ENCODE measurements at places on chromosomes 5 and 9.

DNA sequence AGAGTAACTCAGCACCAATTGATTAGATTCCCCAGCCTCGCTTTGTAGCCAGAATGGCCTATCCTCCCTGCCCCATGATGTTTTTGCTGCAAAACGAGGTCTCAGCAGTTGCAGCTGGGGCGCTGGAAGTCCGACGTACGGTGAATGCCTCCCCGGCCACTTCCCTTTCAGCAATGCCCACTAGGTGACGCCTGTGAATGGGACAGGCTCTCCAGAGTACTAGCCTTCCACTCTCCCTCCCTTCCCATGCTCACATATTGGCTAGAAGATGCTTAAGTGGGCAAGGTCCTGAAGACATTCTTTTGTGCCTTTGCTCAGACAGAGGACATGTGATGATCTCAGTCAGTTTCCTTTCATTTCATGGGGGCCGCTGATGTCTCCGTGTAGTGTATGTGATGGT, 50.8 kb downstream of the DMRT2 start:
- peak; percentile 19 for DNase-seq

DNA sequence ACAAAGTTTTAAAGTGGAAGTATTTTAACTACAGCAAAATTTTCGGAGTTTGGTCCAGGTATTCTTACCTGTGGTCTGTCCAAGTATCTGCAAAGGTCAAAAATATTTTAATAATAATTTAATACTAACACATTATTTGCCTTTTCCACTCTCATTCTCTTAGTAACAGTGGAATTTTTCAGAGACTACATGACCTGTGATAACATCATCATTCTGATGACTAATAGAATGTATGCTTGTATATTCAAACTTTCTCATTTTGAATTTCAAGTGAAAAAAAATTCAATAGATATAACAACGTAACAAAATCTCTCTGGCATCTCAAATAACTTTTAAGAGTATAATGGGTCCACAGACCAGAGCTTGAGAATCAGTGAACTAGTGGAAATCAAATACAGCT, 78.3 kb downstream of the FBXL17 start:
- no peak for DNase-seq

DNA sequence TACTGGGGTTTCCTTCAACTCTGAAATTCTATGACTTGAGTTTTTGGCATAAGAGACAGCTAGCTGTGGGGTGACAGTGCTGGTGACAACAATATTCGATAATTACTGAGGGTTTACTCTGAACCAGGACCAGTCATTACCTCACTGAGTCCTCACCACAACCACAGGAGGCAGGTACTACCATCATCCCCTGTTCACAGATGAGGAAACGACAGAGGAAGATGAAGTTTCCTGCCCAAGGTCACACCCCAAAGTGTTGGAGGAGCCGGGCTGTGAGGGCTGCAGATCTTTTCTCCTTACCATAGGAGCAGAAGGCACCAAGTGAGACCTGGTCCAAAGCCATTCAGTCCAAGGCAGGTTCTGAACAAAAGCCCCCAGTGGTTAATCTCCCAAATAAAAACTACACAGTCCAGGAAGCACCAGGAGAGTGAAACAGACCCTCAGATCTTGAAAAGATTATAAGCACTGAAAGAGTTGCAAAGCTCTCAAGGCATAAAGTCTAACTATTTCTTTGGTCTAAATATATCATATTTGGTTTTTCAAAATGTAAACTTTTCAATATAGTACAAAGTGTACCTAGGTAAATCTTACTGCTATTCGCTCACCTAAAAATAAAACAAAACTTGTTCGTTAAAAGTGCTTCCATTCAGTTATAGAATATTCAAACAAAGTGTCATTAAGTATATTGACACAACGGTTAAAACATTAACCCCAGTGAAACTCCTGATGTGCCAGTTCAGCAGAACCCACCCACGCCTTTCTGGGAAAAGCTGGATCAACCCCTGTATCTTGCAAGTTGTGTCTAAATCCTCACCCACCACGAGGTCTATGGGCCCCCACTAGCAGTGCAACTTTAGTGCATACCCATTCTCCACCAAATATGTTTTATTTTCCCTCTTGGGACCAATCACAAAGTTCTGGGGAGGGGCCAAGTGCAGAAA, 82.6 kb upstream of the EQTN start:
- no peak for DNase-seq

- no peak for DNase-seq
These were observed 626.4 kb upstream of the NUDT12 start for GRCh38 chr5:104189031-104189430.

DNA sequence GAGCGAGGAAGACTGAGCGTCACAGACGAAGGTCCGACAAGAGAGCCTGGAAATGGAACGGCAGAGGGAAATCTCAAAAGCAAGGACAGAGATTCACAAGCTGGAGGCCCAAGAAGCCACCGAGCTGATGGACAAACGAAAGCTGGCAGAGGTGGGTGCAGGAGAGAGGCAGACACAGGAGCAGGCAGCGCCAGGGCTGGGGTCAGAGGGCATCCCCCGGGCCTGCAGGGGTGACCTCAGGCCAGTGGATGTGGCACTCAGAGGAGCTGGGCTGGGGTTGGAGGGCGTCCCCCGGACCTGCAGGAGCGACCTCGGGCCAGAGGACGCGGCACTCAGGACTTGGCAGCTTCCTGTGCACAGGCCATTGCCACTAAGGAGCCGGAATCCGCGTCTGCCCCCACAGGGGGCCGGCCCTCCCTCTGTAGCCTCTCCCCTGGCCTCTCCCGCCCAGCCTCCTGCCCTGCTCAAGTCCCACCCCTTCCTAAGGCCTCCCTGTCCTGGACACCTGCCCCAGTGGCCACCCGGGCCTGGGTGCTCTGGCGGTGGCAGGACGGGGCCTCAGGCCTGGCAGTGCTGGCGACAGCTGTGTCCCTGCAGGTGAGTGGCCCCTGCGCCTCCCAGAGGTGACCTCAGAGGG, 40.4 kb downstream of the EXD3 start:
- no peak for DNase-seq

- peak; percentile 71 for DNase-seq
These were observed 278.6 kb downstream of the SPOCK1 start for GRCh38 chr5:137220523-137220927.

GRCh38 chr9:106069241-106069640, 374.9 kb downstream of the TMEM38B start:
- no peak for DNase-seq

- DNase-seq, result no peak
These were observed 90.6 kb upstream of the SLC25A48 start for GRCh38 chr5:135743705-135744411.

GRCh38 chr5:116574367-116575325, at the start of gene SEMA6A:
Gene SEMA6A (minus strand): TSS chr5:116574823. CDS start chr5:116504944, 69,879 bp downstream.
- peak; percentile 37 for DNase-seq

DNA sequence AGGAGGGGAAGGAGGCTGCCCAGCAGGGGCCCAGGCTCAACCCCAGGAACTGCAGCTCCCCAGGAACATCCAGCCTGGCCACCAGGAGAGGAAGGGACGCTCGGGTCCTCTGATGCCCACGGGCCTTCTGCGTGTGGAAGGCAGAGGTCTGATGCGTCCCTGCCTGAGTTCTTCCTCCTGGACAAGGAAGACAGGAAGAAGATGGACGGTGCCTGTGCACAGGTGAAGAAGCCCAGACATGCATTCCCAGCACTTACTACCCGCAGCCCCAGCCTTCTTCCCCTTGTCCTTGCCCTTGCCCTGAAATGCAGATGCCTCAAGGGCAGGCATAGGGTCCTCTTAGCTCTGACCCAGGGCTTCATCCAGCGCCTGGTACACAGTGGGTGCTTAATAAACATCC, 56.7 kb upstream of the IRX1 start:
- no peak for DNase-seq

- no peak for DNase-seq
These were observed 2.4 kb upstream of the FAM78A start for GRCh38 chr9:131278702-131279111.

DNA sequence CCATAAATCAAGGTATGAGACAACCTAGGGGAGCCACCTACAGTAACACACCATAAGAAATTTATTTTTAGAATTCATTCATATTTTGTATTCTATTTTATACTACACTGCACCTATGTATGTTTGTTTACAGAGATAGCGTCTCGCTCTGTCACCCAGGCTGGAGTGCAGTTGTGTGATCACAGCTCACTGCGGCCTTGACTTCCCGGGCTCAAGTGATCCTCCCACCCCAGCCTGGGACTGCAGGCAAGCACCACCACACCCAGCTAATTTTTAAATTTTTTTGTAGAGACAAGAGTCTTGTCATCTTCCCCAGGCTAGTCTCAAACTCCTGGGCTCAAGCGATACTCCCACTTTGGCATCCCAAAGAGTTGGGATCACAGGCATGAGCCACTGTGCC, 25.4 kb downstream of the MAPKAP1 start:
- DNase-seq, result no peak

- no peak for DNase-seq
These were observed 36.3 kb upstream of the LRRTM2 start for GRCh38 chr5:138911441-138911840.

DNA sequence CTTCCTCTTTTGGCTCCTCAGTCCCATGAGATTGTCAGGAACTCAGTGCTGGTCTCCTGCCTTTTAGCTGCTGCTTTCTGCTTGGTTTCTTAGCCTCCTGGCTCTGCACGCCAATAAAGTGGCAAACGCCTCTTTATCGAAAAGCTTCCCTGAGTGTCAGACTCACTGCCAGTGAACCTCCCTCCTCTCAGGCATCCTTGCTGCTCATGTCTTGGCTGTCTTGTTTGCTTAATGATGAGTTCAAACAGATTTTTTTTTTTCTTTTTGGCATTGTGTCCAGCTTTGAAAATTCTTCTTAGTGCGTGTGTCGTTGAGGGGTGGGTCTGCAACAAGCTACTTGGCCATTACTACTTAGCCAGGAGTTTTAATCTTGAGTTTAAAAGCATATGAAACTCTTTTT, 14.9 kb downstream of the RASGRF2 start:
- no peak for DNase-seq

DNA sequence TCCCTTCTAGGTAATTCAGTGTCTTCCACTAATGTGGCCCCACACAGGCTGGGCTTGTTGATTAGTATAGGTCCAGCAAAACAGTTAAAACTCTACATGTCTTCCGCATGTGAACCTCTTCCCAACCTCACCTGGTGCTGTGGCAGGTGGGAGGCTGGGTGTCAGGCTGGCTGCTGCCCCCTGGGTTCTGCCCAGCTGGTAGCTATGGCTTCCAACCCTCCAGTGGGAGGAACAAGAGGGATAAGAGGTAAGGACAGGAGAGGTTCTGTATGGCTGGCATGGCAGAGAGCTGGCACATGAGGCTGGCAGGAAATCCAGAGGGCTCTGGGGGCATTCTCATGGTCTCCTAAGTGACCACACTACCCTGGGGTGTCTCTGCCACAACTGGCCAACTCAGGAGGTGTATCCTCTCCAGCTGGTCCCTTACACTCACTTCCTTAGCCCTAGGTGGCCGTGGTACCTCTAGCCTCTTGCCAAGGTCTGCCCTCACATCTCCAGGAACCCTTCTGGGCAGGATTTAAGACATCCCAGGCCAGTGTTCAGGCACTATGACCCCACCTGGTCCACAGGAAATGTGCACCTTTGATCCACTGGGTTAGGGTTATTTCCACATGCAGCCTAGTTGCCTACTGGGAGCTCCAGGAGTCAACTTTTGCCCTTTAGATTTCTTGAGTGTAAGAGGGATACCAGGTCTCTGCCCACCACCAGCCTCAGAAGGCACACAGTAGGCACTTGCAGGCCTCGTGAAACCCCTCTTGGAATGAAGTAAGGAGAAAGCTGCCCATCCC, 41.7 kb downstream of the AHRR start:
- no peak for DNase-seq

DNA sequence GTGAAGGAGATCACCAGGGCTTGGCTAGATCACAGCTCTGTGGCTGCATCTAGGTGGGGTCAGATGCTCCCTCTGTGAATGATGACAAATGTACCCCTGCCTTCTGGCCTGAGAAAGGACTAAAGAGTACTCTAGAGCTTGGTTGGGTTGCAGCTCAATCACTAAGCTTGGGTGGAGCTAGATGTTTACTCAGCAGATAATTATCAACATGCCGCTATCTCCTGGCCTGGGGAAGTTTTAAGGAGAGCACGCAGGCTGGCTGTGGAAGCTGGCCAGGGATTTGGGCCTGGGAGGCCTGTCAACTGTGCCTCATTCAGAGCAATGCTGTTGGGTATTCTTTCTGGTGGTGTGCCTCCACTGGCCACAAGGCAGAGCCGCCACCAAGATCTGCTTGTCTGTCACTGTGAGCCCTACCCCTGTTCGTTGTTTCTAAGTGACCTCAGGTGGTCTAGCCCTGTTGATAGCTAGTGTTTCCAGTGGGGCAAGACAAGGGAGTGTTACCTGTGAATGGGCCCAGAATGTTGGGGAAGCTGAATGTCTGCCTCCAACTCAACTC, 181.7 kb downstream of the ADGRV1 start:
- no peak for DNase-seq

DNA sequence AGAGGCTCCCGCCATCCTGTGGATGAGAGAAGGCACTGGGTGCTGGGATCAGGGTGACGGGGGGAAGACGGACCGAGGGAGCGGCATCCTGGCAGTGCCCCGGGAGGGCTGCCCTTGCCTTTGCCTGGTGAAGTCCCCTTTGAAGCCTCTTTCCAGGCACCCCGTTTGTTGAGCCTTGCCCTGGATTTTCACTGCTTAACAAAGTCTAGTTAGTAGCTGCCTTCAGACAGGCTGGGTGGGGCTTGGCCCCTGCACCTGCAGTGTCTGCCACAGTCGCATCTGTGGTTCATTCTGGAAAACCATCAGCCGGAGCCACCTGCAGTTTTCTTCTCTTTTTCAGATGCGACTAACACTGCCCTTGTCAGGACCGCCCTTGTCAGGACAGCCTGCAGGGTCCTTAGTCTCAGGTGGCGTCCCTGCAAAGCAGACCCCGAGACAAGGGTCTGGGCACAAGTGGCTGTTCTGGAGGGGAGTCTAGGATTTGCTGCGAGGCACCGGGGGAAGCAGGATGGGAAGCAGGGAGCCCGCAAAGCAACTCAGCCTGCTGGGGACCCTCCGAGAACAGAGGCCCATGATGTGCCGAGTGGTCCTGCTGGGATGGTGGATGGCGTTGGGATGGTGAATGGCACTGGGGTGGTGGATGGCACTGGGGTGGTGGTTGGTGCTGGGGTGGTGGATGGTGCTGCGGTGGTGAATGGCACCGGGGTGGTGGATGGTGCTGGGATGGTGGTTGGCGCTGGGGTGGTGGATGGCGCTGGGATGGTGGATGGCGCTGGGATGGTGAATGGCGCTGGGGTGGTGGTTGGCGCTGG, 147.9 kb upstream of the COL5A1 start:
- no peak for DNase-seq

GRCh38 chr5:72465066-72465465, 42.1 kb downstream of the ZNF366 start:
- no peak for DNase-seq

GRCh38 chr5:58753446-58753845, 170.6 kb downstream of the RAB3C start:
- DNase-seq, result no peak

DNA sequence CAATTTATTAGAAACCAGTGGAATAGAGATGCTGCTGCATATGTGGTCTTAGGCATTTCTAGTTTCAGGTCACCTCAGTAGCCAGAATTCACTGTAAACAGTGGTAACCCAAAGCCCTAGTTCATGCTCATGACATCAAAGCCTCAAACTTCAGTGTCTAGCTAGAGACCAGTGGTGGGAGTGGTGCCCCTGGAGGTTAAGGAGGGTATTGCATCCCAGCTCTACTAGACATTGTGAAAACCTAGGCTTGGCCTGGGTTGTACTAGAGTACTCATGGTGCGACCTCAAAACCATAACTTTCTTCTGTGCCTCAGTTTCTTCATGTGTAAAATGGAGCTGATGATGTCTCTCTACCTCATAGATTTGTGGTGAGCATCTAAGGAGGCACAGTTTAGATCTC, 18.8 kb downstream of the COL5A1 start:
- no peak for DNase-seq
